ENCODE measurements at places on chromosomes 13 and 19. TPM values are rescaled to one million over a fixed set of nuclear protein-coding genes. Genes with fewer than 3 reads are reported as not detected.

- no peak for DNase-seq
Observed at GRCh38 chr13:74730556-74731331, 596.5 kb upstream of the KLF12 start.

GRCh38 chr13:29429286-29429900, 166.1 kb downstream of the SLC7A1 start:
- DNase-seq, result peak; percentile 11

GRCh38 chr19:15629003-15629880, 11.5 kb upstream of the CYP4F3 start:
- DNase-seq, result no peak

DNA sequence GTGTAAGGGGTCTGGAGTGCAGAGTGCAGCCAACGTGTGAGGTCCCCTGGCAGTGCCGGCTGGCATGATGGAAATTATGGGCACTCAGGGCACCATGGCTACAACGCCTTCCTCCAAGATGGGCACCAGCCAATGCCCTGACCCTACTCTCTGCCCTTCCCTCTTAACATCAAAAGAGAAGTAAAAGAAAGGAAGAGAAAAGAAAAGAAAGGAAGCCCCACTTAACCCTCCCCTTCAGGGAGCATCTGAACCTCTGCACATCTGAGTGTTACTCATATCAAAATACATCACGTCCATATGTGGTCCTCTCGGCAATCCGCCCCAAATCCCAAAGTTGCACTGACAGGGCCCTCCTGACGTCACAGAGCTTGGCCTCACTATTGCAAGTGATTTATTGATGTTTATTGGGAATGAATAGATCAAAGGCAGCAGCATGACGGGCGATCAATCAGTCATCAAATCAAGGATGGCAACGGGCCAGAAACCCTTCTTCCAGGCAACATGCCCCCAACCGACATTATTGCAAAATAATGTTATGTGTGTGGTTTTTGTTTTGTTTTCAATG, 1.3 kb downstream of the TSHZ3 start:
- DNase-seq, result no peak

- DNase-seq, result no peak
Observed at GRCh38 chr19:16077984-16078758, 1.9 kb downstream of the TPM4 start.

- DNase-seq, result no peak
Observed at GRCh38 chr13:27064252-27064995, 107.2 kb downstream of the USP12 start.

DNA sequence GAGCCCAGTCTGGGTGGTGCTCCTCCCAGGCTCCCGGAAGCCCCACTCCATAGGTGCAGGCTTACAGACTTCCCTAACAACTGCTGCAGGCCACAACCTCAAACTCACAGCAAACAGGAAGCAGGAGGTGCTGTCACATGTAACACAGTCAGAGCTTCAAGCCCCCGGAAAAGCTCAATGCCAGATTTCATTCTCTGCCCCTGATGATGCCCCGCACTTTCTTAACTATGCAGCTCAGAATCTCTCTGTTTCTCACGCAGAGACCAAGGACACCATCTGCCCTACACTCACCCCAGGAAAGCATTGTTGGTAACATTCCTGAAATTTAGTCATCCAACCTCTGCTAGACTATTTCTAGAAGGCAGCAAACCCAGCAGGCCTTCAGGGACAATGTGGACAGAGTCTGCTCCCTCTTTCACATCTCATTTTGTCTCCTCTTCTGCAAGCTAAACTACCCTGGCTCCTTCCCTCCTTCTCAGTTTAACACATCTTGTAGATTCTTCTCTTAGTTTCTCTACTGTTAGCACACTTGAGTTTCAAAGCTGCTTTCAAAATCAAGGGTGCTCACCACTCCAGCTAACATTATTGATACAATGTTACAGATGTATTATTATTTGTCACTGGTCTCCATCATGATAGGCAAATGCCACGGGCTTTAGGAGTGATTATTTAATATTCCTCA, 162.5 kb downstream of the KCTD12 start:
- DNase-seq, result peak; percentile 78

DNA sequence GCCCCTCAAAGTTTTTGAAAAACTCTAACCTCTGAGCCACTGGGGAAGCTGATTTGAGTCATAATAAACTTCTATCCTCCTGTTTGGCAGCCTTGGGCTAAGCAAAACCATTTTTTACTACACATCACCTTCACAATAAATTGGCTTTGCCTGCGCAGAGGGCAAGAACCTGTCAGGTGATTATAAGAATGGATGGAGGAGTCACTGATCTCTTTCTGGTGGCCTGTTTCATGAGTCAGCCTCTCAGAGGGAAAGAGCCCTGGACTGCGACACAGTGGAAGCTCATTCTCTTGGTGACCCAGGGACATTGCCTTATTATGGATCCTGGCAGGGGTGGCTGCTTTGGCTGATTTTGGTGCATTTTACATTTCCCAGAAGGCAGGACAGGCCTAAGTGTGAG, 17.5 kb upstream of the PSG9 start:
- no peak for DNase-seq

DNA sequence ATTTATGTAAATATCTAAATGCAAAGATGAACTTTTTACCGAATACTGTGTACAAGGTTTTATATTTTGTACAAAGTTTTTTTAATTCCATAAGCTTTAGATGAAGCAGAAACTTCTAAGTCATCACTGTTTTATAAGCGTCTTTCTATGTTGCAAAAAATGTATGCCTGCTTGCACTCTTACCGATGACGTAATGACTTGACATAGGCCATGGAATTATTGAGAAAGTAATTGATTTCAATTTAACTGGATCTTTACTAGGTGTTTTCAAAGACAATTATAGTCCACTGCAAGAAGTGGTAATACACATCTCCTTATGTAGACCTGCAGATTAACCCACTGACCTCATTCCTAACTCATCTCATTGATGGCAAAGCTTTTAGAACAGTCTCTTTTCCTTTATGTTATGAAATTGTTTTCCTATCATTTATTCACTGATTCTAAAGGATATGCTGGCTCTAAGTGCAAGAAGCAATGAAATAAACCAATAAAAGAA, 10.4 kb downstream of the DACH1 start:
- DNase-seq, result no peak

DNA sequence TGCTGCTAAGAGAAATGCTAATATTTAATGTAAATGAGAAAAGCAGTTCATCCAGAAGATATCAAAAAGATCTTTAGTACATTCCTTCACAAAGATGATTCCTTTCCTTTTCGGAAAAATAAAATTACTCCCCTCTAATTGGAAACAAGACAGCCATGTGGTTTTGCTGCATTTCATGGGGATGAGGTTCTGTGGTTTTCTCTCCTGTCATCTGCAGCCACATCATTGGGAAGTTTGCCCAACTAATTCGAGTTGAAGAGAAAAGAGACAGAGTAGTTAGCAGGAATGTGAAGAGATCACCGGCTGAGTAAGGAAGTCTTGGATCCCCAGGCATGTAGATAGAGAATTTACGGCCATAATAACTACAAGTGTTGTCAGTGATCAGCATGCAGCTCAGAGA, 122.1 kb downstream of the CYSLTR2 start:
- peak; percentile 88 for DNase-seq

DNA sequence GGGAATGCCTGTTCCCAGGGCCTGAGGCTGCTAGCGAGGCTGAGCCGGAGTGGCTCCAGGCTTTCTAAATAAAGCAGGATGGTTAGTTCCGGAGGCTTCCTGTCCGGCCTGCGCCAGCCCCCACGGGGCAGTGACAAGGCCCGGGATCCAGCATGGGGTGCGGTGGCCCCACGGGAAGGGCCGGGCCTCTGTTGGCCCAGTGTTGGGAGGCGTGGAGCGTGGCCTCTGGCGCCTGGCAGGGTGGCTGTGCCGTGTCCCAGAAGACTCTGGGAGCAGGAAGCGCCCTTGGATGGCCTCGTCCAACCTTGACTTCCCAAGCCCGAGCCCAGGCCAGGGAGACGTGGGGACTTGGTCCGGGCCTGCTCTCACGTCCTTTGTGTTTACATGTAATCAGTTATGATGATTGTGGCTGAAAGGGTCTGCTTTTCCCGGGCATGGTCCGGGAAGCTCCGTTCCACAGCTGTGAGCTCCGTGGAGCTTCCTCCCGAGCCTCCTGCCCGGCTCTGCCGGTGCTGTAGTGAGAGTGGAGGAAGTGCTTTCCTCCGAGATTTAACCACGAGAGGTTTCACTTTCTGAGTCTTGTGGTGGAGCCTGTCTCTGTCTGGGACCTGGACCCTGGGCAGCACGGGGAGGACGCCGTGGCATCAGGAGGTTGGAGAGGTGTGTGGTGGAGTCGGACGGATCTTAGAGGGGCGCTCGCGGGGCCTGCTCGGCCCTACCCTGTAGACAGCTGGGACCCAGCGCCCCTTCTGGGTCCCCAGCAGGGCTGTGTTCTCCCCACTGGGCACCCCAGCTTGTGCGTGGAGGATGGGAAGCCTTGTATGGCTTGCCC, 4.6 kb downstream of the GNA11 start:
- no peak for DNase-seq

DNA sequence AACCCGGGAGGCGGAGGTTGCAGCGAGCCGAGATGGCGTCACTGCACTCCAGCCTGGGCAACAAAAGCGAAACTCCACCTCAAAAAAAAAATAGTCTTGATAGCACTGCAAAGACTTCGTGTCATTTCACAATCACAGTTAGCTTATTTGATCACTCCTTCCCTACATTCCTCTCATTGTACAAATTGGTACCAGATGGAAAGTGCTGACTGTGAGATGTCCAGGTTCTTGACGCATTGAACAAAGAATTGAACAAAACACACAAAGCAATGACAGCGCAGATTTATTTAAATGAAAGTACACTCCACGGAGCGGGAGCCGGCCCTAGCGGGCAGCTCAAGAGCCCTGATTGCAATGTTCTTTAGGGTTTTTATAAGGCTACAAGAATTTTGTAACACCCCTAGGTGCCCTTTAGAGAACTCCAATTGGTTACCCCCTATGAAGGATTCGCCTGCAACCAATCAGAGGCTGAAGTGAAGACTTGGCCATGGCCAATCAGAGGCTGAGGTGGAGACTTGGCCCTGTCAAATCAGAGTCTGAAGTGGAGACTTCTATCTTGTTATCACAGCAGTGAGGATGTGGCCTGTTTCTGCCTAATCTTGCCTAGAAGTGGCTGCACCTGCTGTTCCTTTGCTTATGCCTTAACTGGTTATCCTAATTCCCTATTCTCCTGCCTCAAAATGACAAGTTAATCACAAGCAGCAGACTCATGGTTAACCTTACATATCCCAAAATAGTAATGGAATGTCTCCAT, 16.7 kb downstream of the ZNF556 start:
- DNase-seq, result no peak

DNA sequence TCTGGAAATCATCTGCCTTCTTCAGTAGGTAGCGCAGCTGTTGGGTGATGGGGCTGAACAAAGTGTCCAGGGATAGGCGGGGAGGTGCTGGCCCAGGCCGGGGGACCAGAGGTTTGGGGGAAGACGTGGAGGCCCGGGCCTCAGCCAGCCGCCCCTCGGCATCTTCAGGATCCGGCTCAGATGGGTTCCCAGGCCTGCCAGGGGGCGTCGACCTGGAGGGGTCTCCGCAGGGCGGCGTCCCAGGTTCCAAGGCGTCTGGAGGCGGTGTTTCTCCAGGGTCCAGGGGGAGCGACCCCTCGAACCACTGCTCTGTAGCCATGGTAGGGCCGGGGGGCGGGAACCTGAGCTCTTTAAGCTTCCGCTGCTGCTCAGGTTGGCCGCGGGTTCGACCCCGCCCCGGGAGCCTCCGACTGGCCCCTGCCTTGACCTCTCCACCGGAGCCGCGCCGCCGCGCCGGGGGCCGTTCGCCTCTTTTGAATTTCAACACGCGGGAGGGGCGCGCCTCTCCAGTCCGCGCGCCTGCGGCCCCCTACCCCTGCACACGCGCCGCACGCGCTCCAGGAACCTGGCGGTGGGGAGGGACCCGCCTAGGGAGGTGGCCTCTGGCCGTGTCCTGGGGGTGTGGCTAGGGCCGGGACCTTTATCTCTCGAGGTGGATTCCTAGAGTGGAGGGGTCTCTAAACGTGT, at the start of gene C19orf67:
TSS of gene C19orf67 (minus strand) at position 475 of the 687 bp plus-strand sequence. CDS start at position 319, 156 bp downstream.
- no peak for DNase-seq

DNA sequence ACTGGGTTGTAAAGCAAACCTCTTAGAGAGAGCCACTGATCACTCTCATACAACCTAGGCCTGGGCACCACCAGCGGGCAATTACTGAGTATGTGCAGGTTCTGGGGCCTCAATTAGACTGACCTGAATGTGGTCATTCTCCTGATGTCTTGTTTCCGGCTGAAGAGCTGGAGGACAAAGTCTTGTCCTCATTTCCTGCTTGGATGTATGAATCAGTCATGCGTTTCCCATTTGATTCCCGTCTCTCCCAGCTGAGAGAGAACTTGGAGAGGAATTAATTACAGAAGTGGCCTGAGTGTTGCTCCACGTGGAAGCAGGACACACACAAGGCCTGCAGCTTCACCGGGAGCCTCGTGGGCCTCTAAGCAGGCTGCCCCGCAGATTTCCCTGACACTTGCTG, 799.3 kb upstream of the ARGLU1 start:
- no peak for DNase-seq

DNA sequence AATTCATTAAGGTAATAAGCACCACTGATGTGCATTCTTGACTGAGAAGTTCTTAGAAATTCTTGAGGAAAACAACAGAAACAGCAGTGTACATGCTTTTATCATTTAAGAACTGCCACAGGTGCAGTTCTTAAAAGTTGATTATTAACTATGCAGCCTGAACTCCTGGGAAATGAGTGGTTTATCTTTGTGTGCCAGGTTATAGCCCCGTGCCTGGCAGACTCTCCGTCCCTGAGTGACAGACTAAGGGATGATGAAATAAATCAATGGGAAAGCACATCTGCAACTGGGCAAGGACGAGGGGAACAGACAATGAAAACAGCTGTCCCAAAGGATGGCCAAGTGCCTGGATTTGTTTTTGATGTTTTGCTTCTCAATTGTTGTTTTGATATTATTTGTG, 84.4 kb upstream of the SPATA13 start:
- DNase-seq, result no peak

GRCh38 chr19:48812094-48812929, 1.5 kb upstream of the BCAT2 start:
- DNase-seq, result no peak

DNA sequence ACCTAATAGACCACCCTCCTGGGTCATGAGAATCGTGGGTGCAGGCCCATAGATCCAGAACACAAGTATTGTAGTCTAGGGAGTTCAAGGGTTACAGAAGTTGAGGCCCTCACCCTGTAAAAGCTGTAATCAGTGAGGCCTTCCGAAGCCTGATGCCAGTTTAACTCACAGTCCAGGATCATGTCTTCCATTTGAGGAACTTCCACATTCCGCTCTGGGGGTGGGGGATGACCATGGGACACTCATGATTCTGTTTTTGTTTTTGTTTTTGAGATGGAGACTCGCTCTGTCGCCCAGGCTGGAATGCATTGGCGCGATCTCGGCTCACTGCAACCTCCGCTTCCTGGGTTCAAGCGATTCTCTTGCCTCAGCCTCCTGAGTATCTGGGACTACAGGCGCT, 1.7 kb upstream of the RASIP1 start:
- DNase-seq, result no peak

GRCh38 chr19:522726-523125, 8.8 kb upstream of the CDC34 start:
- no peak for DNase-seq

- DNase-seq, result no peak
Observed at GRCh38 chr13:49457221-49457620, 13.1 kb downstream of the SETDB2 start.

Gene FFAR1
- polyA plus RNA-seq, result not detected

Gene CD209
- not detected for polyA plus RNA-seq

Gene C1QTNF9
- polyA plus RNA-seq, result not detected

Gene SLC25A41
- polyA plus RNA-seq, result 0.05 TPM

Gene CACNA1A
- polyA plus RNA-seq, result 2.5 TPM

Gene CD22
- polyA plus RNA-seq, result not detected

Data from BJ (cell line).